Foreskin keratinocyte (primary cell): ENCODE measurements at places on chromosomes 7 and 10. TPM values are rescaled to one million over a fixed set of nuclear protein-coding genes. Genes with fewer than 3 reads are reported as not detected.

GRCh38 chr10:29535012-29535777 is 99.6 kb downstream of the SVIL start:
- peak; percentile 42 for DNase-seq

GRCh38 chr7:140676306-140676705 is 3.6 kb downstream of the ADCK2 start:
- no peak for DNase-seq

The ANKRD26 gene
- 1.9 and 2.3 TPM in 2 replicates for polyA plus RNA-seq

- DNase-seq, result no peak
Observed at GRCh38 chr7:71857338-71857737, 554.8 kb downstream of the CALN1 start.

GRCh38 chr10:58588673-58589265 is 76.1 kb downstream of the BICC1 start:
- peak; percentile 11 for DNase-seq

- DNase-seq, result peak; percentile 86
Observed at GRCh38 chr7:111364413-111364812, 197.9 kb downstream of the IMMP2L start.

- no peak for DNase-seq
Observed at GRCh38 chr10:86360657-86361056, 5.9 kb downstream of the GRID1 start.

- no peak for DNase-seq
Observed at GRCh38 chr10:121851786-121852185, 76.0 kb downstream of the ATE1 start.

GRCh38 chr7:94041529-94041928 is 37.4 kb upstream of the BET1 start:
- no peak for DNase-seq

- DNase-seq, result no peak
Observed at GRCh38 chr7:12833829-12834228, 146.4 kb downstream of the ARL4A start.

- no peak for DNase-seq
Observed at GRCh38 chr7:11533229-11533820, 298.7 kb downstream of the THSD7A start.

The TRRAP gene
- polyA plus RNA-seq, result 4.3 and 5.2 TPM in 2 replicates

DNA sequence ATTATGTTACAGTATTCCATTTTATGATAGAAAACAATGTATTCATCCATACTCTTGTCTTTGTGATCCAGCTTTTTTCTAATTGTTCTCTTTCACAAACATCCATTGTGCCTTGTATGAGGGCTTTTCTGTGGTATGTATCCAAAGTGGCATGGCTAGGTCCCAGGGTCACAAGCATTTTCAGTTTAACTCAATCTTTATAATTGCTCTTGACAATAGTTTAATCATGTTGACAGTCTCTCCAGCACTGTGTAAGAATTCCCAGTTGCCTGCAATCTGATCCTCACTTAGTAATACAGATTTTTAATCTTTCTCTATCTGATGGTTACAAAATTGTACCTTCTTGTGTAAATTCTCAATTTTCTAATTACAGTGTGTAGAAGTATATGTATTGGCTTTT is 533.4 kb downstream of the NEBL start:
- no peak for DNase-seq

DNA sequence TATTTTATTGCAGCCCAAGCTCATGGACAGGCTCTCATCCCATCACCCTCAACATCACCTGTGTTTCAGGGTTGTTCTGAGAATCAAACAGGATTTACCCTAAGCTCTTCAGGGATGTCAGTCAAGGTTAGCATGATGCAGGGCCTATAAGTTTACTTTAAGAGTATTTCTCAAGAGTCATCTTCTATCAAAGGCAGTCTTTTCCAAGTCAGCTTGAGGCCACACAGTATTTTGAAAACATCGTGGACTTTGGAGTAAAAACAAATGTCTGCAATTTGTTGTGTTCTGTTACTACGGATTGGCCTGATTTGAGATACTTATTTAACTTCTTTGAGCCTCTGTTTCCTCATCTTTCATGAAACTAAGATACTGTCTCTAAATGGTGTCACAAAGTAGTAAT is 42.0 kb upstream of the NRP1 start:
- no peak for DNase-seq

GRCh38 chr10:60737242-60737641 is 41.0 kb upstream of the CDK1 start:
- DNase-seq, result no peak
